ENCODE measurements at places on chromosomes 12 and 14.

- DNase-seq: no peak
Observed at GRCh38 chr14:44662250-44662891, 155.3 kb upstream of the FSCB start.

GRCh38 chr12:90029317-90029716, 320.7 kb upstream of the ATP2B1 start:
- no peak for DNase-seq

- DNase-seq: peak; percentile 19
Observed at GRCh38 chr12:43758247-43758727, 303 bp downstream of the PUS7L start.

DNA sequence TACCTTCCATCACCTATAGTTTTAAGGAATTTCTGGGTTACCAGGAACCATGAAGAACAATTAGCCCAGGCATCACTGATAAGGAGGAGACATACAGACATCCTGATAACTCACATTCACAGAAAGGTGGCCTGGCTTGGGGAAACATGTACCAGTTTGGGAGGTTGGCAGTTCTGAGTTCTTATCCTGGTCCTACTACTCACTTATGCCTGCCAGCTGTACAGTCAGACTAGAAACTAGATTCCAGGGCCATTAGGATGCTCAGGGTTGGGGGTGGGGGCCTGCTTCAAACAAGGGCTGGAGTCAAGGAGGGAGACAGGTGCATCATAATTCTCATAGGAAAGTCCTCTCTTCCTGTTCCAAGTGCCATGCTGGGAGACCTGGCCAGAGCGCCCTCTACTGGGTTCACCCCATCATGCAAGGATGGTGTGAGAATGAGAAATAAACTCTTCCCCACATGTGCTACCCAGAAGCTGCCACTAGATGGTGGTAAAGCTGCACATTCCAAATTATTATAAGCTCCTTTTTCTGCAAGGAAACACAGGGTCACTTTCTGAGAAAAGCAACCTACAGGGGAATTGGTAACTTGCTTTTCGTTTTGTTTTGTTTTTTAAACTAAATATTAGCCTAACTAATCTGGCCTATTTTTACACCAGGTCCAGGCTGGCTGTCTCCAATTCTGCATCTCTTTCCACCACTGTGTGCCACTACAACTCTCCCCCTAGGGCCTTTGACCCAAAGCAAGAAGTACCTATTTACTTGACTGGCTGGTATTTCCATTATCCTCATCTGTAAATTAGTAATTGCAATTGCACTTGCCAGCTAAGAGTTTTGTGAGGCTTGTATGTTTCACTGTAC, 14.5 kb downstream of the OAS2 start:
- DNase-seq: peak; percentile 67

- DNase-seq: no peak
Observed at GRCh38 chr12:45205165-45205825, 10.6 kb upstream of the ANO6 start.

DNA sequence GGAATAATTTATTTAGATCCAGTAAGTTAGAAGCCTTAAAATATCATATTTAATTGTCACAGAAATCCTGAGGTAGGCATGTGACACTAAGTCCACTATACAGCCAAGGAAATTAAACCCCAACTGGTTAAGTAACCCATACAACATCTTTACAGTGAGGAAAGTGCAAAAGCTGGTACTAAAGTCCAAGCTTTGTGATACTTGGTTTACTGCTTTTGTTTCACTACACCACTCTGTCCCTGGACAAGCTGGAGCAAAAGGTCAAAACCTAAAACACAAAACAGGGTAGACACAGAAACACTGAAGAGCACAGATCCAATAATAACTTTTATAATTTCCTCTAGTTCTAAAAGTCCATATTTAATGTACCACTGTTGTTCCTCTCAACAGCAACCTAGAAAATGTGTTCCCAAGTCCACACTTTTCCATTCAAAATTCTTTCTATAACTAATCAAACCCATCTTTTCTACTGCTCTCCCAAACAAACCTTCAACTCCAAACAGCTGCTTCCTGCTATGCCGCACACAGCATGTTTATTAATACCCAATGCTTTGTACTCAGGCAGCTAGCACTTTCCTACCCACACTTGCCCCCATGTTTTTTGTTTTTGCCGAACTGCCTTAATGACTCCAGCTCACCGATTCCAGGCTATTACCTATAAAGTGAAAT, 90.9 kb downstream of the MED13L start:
- no peak for DNase-seq

GRCh38 chr14:104817930-104818713, 17.2 kb downstream of the ZBTB42 start:
- no peak for DNase-seq

DNA sequence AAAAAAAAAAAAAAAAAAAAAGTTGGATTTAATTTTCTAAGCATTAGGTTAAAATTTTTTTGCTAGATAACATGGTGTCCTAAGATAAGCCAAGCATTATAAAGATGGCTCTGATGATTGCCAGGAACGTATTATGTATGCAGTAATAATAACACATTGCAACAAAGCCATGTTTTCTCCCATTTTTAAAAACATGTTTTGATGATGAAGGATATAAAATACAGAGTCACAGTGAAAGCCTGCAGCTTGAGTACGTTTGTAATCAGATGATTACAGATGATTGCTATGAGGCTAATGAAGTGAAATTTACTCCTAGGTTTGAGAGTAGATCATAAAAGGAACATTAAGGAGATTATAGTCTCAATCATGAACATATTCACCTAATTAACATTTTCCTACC, 13.3 kb upstream of the WDR89 start:
- no peak for DNase-seq

GRCh38 chr14:103052407-103052806, 4.9 kb downstream of the CDC42BPB start:
- DNase-seq: no peak

DNA sequence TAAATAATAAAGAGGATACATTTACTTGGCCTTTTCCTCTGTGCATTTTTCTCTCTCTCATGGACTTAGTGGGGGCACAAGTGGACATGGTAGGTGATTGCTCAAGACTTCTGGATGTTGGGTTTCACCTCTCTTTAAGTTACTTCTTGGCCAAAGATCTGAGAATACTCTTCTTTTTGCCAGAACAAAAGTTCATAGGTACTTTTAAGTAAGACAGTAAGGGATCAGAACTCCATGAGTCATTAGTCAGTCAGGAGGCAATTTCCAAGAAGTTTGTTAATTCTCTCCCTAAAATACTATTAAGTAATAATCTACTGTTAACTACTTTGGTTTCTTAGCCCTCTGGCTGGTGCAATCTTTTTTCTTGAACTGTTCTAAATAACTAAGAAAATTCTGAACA, 84.2 kb downstream of the GRIP1 start:
- no peak for DNase-seq

DNA sequence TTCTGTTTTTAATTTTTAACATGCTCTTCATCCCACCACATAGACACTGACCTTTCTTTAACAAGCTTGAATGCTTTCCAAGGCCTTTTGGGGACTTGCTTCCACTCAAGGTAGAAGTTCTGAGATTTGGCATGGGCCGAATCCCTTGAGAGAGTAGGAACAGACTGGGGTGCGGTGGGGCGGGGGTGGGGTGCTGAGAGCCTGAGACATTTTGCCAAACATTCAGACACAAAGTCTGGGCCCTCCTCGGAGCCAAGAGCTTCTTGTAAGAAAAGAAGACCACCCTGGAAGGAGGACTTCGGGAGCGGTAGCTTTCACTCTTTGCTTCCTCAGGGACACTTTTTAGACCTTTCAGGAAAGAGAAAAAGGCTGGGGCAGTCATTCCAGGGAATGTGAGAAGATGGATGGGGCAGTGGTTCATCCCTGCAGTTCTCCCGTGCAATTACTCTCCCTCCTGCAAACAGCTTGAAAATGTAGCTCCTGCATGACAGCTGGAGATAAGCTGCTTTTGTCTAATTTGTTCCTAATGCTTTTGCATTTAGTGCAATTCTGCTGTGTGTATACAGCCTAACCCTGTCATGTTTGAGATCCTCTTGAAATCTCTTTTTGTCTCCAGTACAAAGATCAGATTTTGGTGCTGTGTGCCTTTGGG, 16.3 kb upstream of the MYO1H start:
- no peak for DNase-seq

- DNase-seq: peak; percentile 24
Observed at GRCh38 chr14:39015360-39015961, 87.6 kb downstream of the SEC23A start.

DNA sequence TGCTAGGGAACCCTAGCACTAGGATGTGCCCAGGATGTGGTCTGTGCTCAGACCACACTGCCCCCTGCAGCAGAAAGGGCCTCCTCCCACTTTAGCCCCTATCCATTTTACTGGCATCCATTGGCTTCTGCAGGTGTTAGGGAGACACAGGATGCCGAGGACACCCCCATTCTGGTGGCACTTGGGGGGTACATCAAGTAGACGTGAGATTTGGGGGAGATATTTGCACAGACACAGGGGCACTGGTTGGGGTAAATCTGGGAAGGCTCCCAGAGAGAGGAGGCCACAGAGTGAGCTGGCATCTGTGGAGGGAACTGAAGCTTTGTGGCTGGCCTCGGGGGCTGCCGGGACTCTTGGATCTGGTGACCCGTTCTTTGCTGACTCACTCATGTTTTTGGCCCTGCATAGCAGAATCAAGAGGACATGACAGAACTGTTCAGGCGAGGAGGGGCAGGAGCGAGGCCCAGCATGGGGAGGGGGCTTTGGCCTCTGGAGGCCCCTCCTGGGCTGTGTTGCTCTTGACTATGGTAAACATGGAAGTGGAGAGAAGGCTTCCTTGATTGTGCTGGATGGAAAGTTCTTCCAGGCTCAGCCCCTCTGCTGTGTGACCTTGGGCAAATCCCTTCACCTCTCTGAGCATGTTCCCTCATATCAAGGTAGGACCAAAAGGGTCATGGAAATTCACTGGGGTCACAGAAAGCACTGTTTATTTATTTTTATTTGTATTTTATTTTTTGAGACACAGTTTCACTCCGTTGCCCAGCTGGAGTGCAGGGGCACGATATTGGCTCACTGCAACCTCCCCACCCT, 1.8 kb downstream of the PLBD2 start:
- no peak for DNase-seq

DNA sequence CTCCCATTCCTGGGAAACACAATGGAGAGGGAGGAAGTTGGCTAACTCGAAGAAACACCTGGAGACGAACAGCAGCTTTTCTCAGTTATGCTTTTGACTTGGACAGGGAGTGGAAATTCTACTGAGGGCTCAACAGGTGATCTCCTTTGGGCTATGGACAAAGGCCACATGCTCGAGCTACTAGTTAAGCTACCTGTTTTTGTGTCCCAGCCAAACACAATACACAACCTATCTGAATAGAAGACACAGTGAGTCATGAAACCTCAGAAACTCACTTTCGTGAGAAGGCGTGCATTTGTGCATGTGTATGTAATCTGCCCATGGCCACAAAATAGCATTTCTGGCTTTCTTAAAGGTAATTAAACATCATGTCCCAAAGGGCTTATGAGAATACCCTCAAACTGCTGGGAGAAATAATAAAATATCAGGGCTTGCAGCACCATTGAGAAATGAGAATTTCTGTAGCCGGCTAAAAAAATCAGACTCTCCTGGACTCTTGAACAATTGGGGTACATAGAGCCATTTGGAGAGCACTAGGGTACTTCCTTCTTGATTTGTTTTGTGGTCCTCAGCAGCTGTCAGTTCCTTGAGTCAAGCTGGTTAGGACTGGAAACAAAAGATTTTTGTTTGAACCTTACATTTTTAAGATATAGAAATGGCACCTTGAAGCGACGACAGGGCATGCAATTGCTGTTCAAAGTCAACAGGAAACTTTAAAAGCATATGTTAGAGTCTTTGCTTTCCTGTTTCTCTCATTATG, 85.5 kb upstream of the PTHLH start:
- DNase-seq: peak; percentile 3

- no peak for DNase-seq
Observed at GRCh38 chr14:104277416-104278213, 139.2 kb downstream of the KIF26A start.

DNA sequence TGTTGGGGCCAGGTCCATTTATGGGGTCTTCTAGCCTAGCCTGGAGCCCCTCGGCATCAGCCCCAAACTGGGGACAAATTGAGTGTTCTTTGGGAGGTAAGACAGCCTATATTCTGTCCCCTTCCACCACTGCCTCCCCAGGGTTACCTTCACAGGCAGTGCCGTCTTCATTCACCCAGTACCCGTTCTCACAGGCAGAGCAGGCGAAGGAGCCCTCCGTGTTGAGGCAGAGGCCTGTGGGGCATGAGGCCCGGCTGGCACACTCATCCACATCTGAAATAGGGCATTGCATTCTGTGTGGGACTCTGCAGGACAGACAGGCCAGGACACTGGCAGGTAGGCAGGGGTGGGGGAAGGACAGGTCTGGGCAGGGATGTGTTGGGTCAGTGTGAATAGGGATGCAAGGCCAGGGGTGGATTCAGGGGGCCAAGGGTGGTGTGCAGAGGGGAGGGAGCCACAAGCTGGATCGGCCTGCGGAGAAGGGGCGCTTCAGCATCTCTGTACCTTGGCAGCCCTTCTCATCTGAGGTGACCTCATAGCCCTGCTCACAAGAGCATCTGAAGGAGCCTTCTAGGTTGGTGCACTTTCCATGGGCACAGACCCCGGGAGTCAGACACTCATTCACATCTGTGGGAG, 16.1 kb downstream of the ISCA2 start:
- DNase-seq: no peak

- DNase-seq: no peak
Observed at GRCh38 chr12:52238916-52239646, 6.0 kb downstream of the KRT7 start.

- no peak for DNase-seq
Observed at GRCh38 chr14:35112641-35113040, 9.1 kb downstream of the PPP2R3C start.

DNA sequence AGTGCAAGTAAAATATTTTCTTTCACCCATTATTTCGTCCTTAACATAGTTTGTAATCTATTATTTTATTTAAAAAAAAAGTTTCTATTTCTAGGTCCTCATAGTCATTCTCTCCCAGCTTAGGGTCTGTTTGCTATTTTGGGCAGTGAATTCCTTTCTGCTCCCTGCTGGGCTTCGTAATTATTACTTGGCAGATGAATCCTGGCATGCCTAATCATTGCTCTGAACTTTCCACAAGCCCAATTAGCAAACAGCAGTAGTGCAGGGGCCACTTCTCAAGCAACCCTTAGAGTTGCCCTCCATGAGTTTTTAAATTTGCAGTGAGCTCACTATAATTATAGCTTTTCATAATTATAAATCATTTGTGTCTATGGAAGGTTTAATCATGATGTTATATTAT, 1378.3 kb upstream of the SEL1L start:
- DNase-seq: no peak

DNA sequence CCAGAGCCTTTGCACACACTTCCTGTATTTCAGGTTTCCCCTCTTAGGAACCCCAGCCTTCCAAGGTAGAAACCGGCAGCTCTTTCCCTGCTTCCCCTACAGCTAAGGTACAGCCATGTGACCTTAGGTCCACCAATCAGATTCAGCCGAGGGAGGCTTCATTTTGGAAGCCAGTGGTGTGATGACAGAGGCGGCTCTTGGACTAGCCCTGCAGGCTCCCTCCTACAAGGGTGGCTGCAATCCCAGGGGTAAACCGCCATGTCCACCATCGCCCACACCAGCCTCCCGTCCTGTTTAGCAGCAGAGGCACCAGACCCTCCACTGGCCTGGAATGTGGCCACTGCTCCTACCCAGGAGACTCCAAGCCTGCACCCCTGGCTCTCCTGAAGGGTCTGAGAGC, 65.6 kb downstream of the SERPINA3 start:
- DNase-seq: no peak

GRCh38 chr12:22100958-22101748, 55.1 kb downstream of the CMAS start:
- DNase-seq: peak; percentile 50
